ENCODE measurements at places on chromosomes 7 and 10. TPM values are rescaled to one million over a fixed set of nuclear protein-coding genes. Genes with fewer than 3 reads are reported as not detected.

GRCh38 chr7:108283252-108283651 is 153.1 kb upstream of the LAMB4 start:
- DNase-seq: no peak

- no peak for DNase-seq
Observed at GRCh38 chr10:59991661-59992060, 85.3 kb upstream of the CCDC6 start.

- no peak for DNase-seq
Observed at GRCh38 chr10:110641256-110641655, 2.9 kb upstream of the RBM20 start.

Gene TASOR2
- polyA plus RNA-seq: 41.2 TPM

GRCh38 chr7:82318786-82319185 is 124.8 kb downstream of the CACNA2D1 start:
- no peak for DNase-seq

Gene ERCC6
- polyA plus RNA-seq: 17.6 TPM
